Body of pancreas (tissue), 4 donors: ENCODE measurements at places on chromosomes 2 and 18.

DNA sequence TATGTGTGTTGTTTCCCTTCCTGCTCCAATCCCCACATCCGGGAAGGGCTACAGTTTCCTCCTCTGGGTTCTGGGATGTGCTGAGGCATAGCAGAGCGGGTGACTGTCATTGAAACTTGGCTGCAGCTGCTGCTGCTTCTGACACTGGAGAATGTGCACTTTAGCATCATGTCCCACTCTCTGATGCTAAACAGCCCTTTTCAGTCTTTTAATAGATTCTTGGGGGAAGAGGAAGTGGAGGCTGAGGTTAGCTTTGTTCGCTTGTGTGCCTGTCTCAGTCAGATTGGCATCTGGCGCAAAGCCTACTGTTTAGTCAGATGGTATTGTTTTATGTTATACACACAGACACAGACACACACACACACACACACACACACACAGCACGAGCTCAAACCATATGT is 136.5 kb upstream of the RND3 start:
- DNase-seq = no peak
- H3K27ac ChIP-seq = no peak overlapping the region
- no peak overlapping the region for H3K4me3 ChIP-seq
- no peaks in the 10 kb centered on the region for H3K36me3 ChIP-seq

- H3K36me3 ChIP-seq = peaks cover 2% of the 10 kb centered on the region
- peak overlapping the region; percentile 33 for H3K27ac ChIP-seq
- peak; percentile 54 for DNase-seq
- H3K4me1 ChIP-seq = peaks cover 13% of the 10 kb centered on the region
These were observed 423 bp upstream of the TTC27 start for GRCh38 chr2:32627441-32627813.

DNA sequence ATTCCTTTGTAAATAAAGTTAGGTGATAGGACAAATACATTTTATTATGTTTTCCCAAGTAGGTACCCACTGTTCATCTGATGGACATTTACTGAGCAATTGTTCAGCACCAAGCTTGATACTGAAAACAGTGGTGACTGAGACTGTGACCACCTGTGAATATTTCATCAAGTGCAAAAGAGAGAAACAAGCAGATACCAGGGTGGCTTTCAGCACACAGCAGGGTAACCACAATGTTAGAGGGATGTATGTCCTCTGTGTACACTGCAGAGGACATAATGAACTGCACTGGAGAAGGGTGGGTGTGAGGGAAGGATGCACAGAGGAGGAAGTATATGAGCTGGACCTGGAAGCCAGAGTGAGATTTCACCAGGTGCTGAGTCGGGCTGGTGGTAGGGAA is 411.8 kb downstream of the RAD51AP2 start:
- no peaks in the 10 kb centered on the region for H3K4me1 ChIP-seq
- DNase-seq = no peak
- H3K27me3 ChIP-seq = no peaks in the 10 kb centered on the region
- no peak overlapping the region for H3K4me3 ChIP-seq
- no peaks in the 10 kb centered on the region for H3K36me3 ChIP-seq

DNA sequence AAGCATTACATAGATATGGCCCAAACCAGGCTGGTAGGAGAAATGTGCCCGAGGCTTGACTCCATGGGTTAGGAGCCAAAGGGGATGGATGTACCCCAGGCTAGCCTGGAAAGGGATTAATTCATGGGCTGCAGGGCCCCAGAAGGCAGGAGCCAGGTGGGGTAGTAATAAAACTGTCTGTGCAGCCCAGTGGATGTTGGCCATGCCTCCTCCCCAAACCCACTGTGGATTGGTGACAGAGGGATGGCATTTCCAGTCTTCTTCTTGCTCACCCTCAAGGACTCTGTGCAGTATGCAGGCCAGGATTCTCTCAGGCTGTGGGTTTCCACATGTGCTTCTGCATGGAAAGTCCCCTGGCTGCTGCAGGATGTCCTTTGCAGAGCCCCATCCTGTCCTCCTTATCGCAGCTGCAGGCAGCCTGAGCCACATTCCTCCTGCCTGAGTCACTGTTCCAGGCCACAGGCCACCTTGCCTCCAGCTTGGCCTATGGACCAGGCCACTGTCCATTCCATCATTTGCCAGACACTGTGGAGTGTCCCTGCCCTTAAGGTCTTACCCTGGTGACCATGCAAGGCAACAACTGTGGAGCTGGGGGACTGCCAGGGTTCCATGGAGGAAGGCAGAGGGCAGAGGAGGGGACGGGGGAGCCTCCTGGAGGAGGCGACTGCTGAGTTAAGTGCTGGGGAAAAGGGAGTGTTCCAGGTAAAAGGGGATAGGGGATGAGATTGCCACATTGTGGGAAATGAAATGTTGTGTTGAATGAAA is 38.9 kb downstream of the INO80C start:
- H3K4me1 ChIP-seq = no peaks in the 10 kb centered on the region
- no peaks in the 10 kb centered on the region for H3K36me3 ChIP-seq
- H3K27me3 ChIP-seq = no peaks in the 10 kb centered on the region
- no peak overlapping the region for H3K4me3 ChIP-seq
- peak overlapping the region; percentile 12 for H3K27ac ChIP-seq

DNA sequence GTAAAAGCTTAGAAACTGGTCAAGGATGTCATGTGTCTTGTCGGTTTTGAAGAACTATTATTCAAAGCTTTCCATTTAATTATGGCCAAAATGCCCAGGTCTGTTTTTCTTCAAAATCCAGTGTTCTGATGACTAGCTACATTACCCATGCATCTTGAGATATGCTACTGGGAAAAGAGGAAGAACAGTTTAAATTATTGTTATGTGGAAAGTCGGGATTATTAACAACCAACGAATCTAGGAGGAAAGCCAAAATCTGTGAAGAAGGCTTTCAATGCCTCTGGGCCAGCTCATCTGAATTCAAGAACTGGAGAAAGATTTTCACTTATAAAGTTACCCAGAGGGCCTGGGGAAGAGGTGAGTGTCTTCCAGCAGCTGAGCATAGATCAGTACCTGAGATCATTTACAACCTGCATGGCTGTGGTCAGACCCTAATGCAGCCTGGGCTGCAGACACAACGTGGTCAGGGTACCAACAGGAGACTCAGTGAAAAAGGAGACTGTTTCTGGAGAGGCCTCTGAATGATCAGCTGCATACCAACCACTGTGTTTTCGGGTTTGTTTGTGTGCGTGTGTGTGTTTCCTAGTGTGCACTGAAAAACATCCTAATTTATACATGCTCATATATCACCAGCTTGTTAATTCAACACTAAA is 308.5 kb downstream of the NRXN1 start:
- no peak overlapping the region for H3K4me3 ChIP-seq
- H3K4me1 ChIP-seq = no peaks in the 10 kb centered on the region
- DNase-seq = no peak
- no peaks in the 10 kb centered on the region for H3K27me3 ChIP-seq
